ENCODE measurements at places on chromosomes 16 and 17.

DNA sequence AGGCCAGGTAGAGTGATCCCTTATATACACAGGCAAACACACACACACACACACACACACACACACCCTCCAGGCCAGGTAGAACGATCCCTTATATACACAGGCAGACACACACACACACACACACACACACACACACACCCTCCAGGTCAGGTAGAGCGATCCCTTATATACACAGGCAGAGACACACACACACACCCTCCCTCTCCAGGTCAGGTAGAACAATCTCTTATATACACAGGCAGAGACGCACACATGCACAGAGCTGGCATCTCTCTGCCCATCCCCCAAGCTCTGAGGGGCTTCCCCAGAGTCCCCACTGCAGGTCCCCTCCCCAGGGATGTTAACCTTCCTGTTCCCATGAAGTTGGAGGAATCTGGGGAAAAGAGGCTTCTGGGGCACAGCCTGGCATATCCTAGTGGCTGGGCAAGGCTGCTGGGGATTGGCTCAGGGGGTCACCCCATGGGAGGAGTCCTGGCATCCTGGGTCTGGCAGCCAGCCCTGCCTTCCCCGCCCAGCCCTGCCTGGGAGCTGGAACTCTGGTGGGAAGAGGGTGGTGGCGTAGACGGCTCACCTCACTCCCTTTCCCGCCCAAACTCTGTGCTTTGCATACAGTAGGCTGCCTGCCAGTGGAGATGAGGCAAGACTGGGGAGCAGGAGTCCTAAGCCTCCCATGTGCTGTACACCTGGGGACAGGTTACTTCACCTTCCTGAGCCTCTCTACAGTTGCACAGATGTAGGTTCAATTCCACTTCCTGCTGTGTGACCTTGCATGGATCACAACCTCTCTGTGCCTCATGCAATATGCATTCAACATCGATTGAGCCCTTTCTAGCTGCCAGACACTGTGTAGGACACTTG is 41.8 kb downstream of the TEKT5 start:
- DNase-seq, result no peak

DNA sequence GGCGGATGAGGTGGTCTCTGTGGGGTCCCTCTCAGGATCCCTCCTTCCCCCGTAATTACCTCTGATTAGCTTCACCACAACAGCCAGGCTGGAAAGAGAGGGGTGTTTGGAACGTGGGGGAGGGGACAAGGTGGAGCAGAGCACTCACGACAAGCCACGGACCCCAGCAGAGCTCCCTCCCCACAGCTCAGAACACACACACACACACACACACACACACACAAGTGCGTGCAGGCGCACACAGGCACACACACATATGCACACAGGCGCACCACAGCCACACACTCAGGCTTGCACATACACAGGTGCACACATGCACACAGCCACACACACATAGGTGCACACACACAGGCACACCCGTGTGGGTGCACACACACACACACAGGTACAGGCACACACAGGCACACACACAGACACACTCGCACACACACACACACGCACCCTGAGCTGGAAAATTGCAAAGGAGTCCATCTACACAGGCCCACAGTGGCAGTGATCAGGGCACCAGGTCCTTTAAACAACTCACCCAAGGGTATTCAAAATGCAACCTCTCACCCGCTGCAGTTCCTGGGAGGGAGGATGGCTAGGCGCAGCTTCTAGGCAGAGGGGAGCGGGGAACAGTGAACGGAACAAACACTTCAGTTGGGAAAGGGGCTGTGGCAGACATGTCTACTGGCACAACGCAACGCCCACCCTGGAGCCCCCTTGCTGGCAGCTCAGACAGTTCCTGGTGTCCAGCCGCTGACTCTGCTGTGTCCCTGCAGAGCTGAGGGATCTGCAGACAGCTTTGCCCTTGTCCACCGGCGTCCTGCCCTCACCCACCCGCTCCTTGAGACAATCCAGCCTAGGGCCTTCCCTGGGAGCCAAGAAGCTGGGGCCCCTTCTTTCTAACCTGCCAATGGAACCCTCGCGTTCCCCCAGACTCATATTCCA is 59.9 kb upstream of the DLX4 start:
- DNase-seq, result no peak

- DNase-seq, result no peak
Observed at GRCh38 chr16:29806641-29807425, 504 bp downstream of the MAZ start.

GRCh38 chr16:13143551-13143950 is 242.2 kb downstream of the SHISA9 start:
- no peak for DNase-seq

DNA sequence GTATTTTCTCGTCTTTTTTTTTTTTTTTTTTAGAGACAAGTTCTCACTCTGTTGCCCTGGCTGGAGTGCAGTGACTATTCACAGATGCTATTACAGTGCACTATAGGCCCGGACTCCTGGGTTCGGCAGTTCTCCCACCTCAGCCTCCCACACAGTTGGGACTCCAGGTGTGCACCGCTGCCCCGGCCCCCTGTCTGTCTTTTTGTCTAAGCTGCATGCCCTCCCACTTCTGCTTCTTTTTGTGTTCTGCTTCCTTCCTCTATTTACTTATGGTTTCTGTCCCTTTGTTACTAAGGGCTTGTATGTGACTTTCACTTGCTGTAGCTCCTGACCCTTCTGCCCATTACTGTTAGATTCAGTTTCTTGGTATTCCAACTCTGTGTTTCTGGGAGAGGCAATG is 20.5 kb downstream of the SLC7A6 start:
- no peak for DNase-seq

GRCh38 chr16:24611310-24611709 is 71.9 kb downstream of the RBBP6 start:
- DNase-seq, result no peak

- DNase-seq, result no peak
Observed at GRCh38 chr16:87506423-87507350, 13.9 kb upstream of the ZCCHC14 start.

DNA sequence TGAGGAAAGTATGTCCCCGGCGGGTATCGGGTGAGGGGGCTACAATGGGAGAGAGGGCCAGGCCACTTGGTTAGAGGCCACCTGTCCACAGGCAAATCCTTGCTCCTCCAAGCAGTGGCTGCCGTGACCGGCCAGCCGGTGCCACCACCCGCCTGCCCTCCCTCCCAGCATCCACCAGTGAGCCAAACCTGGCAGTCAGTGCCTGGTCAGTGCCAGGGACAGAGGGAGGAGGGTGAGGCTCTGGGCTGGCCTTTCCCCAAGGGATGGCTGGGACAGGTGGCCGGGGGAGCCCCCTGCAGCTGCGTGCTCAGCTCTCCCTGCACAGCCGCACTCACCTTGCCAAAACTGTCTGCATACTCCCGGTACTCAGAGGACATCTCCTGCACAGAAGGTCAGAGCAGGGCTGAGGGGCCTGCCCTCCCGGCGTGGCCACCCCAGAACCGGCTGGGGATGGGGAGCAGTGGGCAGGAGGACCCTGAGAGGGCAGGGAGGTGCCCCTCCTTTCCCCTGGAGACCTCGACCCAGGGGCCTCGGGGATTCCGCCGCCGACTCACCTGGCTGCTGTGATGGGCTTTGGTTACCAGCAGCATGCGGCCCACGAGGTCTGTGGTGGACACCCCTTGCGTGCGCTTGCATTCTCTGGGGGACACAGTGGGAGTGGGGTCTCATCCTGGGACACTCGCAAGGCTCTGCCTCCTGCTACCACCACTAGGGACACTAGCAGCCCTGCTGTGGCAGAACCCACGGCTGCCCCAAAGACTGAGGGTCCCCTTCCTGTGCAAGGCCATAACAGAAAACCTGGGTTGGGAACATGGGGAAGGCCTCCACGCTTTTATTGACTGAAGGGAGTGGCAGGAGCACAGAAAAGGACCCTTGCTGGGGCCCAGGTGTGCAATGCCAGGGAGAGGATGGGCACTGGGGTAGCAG is 3.7 kb downstream of the PCYT2 start:
- DNase-seq, result no peak
